ENCODE measurements at places on chromosomes 7 and 10. TPM values are rescaled to one million over a fixed set of nuclear protein-coding genes. Genes with fewer than 3 reads are reported as not detected.

The SPOCK2 gene
- polyA plus RNA-seq: 202 TPM

The GATA3 gene
- 58.6 TPM for polyA plus RNA-seq

The HTR7 gene
- polyA plus RNA-seq: not detected

The OR2A7 gene
- polyA plus RNA-seq: 0.45 TPM

The PNLIPRP3 gene
- polyA plus RNA-seq: not detected

The ELMO1 gene
- 65.6 TPM for polyA plus RNA-seq

The SLC26A5 gene
- not detected for polyA plus RNA-seq

The ADAM22 gene
- 2.3 TPM for polyA plus RNA-seq

The SPDYE18 gene
- polyA plus RNA-seq: not detected

The ENO4 gene
- polyA plus RNA-seq: not detected

The VPS37D gene
- 0.17 TPM for polyA plus RNA-seq

The LSM8 gene
- polyA plus RNA-seq: 46.9 TPM

The HACD1 gene
- polyA plus RNA-seq: 1.1 TPM

The CHST3 gene
- polyA plus RNA-seq: not detected

The SPAG6 gene
- not detected for polyA plus RNA-seq

The WNT16 gene
- not detected for polyA plus RNA-seq

The AGR2 gene
- not detected for polyA plus RNA-seq

The RADIL gene
- polyA plus RNA-seq: not detected

The LRRC4 gene
- not detected for polyA plus RNA-seq

The TUBB8 gene
- polyA plus RNA-seq: not detected

The UMAD1 gene
- polyA plus RNA-seq: 27.4 TPM

The BTBD16 gene
- not detected for polyA plus RNA-seq

The SUN3 gene
- not detected for polyA plus RNA-seq

The COL28A1 gene
- polyA plus RNA-seq: not detected

All from CD8-positive, alpha-beta memory T cell (primary cell).